ENCODE measurements at places on chromosomes 7 and 10.
A peak's percentile ranks its signal among the peaks of the same experiment; 100 is the strongest.

- no peak for DNase-seq
These were observed 65.3 kb downstream of the MACC1 start for GRCh38 chr7:20151708-20152456.

DNA sequence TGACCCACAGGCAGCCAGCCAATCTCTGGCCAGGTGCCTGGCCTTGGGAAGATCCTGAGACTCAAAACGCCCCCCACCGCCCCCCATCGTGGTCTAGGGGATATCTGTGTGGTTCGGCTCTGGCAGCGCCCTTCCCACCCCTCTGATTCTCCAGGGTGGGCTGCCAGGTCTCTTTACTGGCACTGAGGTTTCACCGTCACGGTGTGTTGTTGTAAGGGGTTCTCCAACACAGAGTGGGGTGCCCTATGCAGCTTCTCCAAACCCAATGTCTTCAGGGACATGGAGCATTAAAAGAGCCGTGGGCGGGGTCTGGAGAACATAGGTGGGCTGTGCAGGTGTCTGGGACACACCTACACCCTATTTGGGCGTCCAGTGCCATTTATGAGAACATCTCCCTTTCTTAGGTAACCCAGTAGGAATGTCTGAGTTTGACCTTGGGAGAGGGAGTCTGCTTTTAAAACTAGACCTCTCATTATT is 1.5 kb downstream of the MAFK start:
- DNase-seq: no peak

- no peak for DNase-seq
These were observed 28.7 kb upstream of the AKR1C1 start for GRCh38 chr10:4934391-4934987.

DNA sequence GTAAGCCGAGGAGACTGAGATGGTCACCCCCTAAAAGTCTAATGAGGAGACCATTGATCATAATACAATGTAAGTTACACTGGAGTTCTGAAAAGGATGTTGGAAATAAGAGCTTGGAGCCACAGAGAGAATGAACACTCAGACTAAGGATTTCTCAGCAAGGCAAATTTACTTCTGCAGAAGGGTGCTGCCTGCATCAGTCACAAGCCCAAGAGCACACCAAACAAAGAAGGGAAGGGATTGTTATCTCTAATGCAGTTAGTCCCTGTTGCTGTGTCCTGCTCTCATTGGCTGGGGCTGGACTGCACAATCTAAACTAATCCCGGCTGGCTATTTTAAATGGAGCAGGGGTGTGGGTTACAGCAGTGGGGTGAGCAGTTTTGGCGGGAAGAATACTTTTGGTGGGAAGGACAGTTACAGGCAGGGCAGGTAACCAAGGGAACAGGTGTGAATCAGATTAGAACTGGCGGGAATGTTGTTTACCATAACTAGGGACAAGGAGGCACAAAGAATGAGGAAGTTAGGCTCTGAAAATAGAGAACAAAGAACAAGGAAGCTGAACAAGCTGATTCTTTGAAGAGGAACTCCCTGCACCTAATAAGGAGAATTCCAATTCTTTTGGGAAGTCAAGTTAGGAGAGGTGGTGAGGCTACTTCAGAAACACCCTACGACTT is 30.3 kb upstream of the TRIM24 start:
- DNase-seq: no peak

DNA sequence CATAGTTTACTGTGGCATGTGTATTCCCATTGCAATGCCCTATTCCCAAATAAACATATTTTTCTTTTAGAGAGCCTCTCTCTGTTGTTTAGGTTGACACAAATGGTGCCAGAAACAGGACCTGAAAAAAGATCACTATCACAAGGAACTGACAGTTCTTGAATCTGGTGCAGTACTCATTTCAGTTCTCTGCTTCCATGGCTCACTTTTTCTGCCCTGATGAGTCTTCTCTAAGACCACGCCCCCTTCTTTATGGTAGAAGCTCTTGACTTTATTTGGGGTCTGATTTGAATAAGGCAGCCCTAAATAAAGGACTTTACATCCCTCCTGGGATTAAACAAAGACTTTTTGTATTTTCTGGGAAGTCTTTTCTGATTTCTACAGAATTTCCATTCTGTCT is 3.5 kb upstream of the CCDC126 start:
- DNase-seq: no peak

DNA sequence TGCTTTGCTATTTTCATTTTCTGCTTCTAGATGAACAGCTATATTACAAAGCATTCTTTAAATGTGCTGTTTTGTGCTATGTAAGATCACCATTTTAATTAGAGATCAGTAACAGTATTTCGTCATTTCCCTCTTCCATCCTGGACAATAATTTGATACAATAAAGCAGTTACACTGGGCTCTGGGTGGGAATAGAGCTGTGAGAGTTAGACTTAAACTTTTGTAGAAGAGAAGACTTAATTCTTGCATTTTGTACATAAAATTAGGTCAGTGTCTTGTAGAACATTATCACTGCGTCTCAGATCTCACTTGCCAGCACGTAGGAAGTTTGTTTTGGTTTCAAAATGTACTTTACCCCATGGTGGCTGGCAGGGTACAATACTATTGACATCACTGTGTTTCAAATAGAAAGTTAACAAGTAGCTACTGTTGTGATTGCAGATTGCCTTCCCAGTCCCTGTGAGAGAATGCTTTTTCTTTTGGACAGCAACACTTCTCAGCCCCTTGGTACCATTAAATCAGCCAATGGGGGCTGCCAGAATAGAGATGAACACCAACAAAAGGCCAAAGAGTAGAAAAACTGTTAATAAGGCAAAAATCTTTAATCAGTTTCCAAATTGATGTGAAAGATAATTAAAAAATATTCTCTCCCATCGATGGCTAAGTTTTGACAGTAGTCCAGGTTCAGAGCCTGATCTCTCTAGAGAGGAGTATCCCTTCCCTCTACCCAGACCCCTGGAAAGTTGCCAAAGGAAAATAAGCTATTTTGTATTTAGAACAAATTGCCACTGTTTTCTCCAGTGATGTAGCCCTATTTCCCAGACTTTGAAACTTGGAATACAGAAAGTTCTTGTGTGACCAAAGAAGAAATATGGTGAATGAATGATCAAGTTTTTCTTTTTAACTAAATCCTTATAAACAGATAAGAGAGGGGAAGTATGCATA is 35.1 kb downstream of the SMNDC1 start:
- peak; percentile 7 for DNase-seq

GRCh38 chr7:122352454-122352853 is 47.9 kb upstream of the FEZF1 start:
- no peak for DNase-seq
